ENCODE measurements at places on chromosomes 2 and 18.
A peak's percentile ranks its signal among the peaks of the same experiment; 100 is the strongest.

GRCh38 chr18:2442726-2443275 lies 128.5 kb downstream of the METTL4 start:
- DNase-seq, result no peak

- no peak for DNase-seq
These were observed 1544.4 kb downstream of the LRP1B start for GRCh38 chr2:140586379-140586778.

- DNase-seq, result no peak
These were observed 159.0 kb upstream of the HAAO start for GRCh38 chr2:42951263-42951938.

GRCh38 chr2:226308986-226309385 lies 490.6 kb downstream of the IRS1 start:
- no peak for DNase-seq

GRCh38 chr2:84971510-84972206 lies 697 bp downstream of the KCMF1 start:
- DNase-seq, result peak; percentile 8

DNA sequence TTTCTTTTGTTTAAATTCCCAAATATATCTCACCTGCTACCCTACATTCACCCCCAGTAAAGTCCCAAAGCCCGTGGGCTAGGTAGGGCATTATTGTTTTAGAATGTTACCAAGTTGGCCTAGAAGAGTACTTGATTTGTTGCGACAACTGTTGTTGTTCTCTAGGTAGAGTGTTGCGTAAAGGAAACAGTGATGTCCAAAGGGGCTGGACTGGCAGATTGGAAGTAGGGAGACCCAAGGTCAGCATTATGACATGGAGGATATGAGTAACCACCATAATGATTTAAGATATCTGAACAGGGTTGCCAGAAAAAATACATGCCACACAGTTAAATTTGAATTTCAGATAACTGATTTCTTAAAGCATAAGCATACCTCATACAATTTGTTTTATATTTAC lies 39.2 kb downstream of the SCN1A start:
- DNase-seq, result no peak

DNA sequence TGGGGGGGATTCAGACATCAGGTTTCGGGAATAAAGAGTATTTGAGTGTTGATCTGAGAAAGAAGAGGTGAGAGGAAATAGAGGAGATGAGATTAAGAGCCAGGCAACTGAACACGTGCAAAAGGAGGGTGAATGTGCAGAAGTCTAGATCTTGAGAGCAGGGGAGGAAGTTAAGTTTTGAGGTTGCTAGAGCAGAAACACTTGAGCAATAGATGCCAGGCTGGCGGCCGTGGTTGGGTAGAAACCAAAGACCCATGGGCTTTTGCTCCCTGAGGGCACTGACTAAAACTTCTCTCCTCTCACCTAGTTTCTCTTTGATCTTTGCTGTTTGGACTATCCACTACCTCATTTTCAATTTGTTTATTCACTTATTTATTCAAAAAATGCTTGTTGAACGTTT lies 116.0 kb downstream of the CDC42EP3 start:
- DNase-seq, result no peak

DNA sequence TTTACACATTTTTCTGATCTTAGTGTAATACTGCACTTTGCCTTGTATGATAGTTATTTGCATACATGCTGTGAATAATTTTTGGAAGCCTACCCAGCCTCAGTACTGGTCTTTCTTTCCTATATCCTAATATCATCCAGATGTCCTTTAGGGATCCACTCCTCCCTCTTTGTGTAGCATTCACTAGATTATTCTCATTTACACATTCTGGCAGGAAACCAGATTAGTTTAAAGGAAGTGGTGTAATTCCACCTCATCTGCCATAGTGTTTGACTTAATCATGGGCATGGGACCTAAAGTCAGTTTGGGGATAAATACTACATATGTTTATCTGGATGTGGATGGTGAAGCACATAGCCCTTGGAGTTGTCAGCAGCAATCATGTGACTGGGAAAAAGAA lies 444.9 kb upstream of the MAP2 start:
- DNase-seq, result no peak

GRCh38 chr18:36843784-36844183 lies 14.9 kb downstream of the KIAA1328 start:
- DNase-seq, result no peak

DNA sequence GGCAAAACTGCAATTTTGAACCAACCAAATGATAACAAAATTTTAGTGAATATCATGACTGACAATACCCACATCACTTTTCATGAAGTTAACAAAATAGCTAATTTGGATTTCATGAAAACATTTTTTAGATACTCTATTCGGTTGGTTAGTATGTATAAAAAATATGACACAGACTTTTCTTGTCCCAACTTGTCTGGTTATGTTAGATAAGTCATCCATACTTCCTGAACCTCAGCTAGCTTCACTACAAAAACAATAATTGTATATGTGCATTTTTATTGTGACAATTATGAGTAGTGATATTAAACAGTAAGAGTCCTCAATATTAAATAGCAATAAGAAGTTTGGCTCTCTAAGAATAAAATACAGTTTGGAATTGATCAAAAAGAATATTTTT lies 408.1 kb upstream of the DSEL start:
- DNase-seq, result no peak

DNA sequence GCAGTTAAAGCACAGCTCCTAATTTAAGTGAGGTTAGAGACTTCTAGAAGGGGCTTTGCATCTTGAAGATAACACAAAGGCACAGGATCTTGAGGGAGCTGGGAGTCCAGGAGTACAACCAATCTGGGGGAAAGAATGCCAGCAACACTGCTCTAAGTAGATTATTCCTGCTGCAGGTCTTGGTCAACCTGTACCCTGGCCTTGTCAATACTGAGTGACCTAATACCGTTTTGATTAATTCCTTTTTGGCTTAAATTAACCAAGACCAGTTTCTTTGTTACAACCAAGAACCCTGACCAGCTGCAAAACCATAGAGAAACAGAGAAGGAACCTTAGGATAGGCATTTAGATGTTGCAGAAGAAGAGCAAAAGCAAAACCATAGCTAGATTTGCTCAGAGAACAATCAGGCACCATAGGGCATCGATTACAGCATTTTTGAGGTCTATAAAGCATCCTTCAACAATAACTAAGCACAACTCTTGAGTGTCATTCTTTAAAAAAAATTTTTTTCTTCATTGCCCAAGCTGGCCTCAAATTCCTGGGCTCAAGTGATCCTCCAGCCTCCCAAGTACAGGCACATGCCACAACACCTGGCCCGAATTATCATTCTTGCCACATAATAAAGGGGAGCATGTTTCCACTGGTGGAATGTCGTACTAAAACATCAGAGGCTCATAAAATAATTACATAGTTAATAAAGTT lies 6.3 kb downstream of the STARD7 start:
- DNase-seq, result no peak

Measured in anterior cingulate cortex (tissue), 58 donors.